ENCODE measurements at places on chromosomes 2 and 18. TPM values are rescaled to one million over a fixed set of nuclear protein-coding genes. Genes with fewer than 3 reads are reported as not detected.

GRCh38 chr2:50691513-50691912, 340.4 kb downstream of the NRXN1 start:
- DNase-seq: no peak

Gene CAD
- total RNA-seq: 18.7 TPM

GRCh38 chr2:104901037-104901881, 47.3 kb downstream of the POU3F3 start:
- no peak for DNase-seq

DNA sequence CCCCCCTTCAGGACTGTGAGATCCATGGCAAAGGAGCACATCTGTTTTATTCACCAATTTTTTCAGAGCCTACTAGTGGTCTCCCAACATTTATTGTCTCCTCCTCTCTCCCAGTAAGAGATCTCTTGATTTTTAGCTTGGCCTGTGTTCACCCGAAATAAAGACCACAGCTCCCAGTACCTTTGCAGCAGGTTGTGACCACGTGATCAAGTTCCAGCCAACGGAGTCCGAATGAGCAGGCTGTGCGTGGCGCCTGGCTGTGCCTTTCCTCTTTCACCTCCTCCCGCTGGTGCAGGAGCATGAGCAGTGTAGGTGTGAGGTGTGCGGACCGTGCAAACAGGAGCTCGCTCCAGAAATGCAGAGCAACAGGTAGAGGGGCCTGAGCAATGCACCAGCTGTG, 143.6 kb upstream of the GLI2 start:
- no peak for DNase-seq

Gene EPG5
- 14.2 TPM for total RNA-seq
